ENCODE measurements at places on chromosomes 2 and 18.

DNA sequence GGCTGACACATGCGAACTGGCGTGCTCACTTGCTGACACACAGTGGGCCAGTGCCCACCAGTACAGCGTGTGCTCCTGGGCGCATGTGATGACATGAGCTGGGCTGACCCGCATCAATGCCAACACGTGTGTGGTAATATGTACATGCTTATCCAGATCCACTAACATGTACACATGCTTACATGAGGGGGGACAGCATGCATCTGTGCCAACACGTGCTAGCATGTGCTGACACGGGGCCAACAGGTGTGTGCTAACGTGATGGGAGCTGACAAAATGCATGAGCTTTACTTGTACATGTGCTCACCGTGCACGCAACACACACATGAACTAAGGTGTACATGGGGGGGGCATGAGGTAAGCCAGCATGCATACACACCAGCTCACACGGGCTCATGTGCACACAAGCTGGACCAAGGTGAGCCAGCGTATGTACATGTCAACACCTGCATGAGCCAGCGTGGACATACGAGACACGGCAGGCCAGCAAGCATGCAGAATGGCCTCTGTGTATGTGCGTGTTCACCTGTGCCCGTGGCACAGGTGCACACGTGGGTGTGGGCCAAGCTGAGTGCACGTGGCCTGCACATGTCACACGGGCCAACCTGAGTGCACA, 28.5 kb downstream of the GPC1 start:
- no peak for DNase-seq

- DNase-seq: no peak
Measured at GRCh38 chr2:210475706-210476105, 853 bp downstream of the LANCL1 start.

GRCh38 chr2:95274291-95275150, at the start of gene PROM2:
TSS of gene PROM2 (plus strand) at chr2:95274449. CDS start at chr2:95274586, 137 bp downstream.
- DNase-seq: no peak

GRCh38 chr18:78411539-78411938, 568.1 kb upstream of the SALL3 start:
- no peak for DNase-seq

- DNase-seq: peak; percentile 69
Measured at GRCh38 chr2:186575302-186575701, 14.6 kb upstream of the ITGAV start.

DNA sequence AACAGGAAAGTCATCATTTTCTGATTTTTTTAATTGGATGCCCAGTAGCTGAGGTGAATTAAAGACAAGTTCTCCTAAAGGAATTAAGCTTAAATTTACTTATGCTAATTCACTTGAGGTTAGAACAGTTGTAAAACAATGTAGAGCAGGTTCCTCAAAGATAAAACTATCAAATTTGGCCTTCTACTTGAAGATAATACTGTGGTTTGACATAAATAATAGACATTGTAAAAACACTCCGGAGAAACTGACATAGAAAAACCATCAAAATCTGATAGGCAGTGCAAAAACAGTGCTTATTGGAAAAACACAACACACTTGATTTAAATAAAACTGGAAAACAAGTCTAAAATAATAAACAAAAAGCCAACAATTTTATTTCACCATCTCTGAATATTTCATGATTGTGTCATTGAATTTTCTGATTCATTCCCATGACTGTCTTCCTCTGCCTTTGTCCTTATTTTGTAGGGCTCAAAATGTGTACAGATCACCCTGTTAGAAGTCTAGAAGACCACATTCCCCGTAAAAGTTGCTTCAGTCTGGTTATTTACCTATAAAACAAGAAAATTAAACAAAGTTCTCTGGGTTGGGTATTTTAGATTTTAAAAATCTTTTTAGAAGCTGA, 28.3 kb upstream of the SLC40A1 start:
- DNase-seq: no peak

- no peak for DNase-seq
Measured at GRCh38 chr2:8367833-8368232, 314.0 kb upstream of the ID2 start.

- no peak for DNase-seq
Measured at GRCh38 chr18:11064727-11065460, 84.5 kb downstream of the PIEZO2 start.

GRCh38 chr2:133098787-133099186, 428.8 kb upstream of the LYPD1 start:
- DNase-seq: no peak

- no peak for DNase-seq
Measured at GRCh38 chr18:61470031-61470674, 136.9 kb downstream of the CDH20 start.

DNA sequence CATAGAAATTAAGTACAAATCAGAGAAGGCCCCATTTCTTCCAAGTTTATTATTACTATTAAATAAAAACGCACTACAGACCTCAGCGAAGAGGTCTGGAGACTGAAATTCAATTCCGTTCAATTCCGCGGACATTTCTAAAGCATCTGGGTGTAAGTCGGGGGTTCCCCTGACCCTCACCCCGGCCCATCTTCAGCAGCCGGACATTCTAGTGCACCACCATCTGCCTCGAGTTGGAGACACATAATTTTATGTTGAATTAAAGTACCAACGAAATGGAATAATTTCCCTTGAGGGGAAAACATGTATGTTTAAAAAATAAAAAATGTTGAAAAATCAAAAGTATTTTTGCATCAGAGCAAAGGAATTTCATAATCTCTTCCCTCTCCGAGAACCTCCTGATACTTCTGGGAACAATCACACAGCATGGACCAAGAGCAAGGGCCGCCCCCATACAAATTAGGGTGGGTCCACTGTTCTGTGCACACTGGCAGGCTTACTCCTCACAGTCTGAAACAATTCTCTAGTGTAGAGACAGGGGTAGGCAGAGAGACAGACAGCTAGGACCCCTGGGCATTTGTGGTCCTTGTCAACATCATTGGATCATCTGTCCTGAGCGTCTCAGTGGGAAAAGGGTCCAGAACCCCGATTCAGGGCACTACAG, 29.3 kb downstream of the MBP start:
- DNase-seq: no peak

DNA sequence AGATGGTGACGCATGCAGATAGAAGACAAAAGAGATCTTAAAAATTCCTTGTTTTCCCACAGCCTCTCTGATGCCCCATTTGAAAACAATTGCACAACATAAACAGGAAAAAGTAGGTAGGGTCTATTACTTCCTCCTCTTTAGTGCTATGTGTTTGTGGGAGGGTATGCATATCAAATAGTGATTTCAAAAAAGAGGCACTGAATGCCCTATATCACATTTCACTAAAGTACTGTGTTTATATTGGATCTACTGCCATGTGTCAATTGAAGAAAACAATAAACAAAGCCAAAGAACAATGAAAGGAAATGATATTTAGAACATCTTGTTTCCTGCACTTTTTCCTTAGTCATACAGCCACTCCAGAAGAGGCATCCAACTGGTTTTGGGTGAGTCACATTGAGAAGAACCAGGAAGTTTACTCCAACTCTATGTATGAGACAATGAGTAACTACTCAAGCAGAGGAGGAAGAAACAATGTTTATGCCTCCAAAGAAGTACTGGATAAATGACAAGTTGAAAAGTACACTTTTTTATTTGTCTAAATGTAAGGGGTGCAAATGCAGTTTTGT, 583.6 kb downstream of the FBXO15 start:
- no peak for DNase-seq

DNA sequence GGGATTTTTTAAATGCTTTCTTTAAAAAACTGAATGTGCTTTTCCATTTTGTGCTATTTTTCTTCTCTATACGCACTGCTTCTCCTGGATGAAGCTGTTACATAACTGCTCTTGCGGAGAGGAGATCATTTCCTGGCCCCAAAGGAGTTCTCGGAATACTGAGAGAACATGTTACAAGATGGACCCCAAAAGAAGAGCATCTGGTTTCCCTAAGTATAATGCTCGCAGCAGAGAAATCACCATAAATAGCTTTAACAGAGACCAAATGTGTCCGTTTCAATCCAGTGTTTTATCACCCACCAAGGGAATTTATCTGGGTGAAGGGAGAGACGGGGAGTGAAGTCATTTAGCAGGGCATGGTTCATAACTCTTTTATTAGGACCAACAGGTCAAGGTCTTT, 80.1 kb downstream of the RBM43 start:
- DNase-seq: no peak

DNA sequence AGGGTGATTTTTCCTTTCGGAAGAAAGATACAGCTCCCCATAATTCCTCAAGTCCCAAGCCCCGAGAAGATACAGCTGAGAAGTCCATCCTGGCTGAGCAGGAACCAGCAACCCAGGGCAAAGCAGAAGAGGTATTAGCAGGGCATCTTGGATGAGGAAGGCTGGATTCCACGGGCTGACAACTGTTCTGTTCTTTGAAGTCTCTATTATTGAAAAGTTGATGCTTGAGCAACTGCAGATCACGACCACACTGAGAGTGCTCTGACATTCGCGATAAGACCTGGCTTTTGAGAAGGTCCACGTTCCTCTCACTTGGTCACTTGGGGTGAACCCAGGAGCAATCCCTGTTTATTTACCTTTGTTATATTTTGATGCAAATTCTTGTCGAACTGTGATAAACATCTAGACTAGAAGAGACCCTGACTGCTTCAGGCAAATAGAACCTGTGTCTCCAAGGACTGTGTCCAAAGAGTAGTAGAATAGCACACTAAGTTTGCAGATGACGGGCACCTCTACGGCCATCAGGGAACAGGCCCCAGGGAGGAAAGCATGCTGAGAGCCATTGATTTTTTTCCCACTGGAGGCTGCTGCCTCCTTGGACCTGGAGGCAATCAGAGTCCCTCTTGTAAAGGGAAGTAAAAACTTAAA, 133.1 kb downstream of the ARL4C start:
- no peak for DNase-seq

DNA sequence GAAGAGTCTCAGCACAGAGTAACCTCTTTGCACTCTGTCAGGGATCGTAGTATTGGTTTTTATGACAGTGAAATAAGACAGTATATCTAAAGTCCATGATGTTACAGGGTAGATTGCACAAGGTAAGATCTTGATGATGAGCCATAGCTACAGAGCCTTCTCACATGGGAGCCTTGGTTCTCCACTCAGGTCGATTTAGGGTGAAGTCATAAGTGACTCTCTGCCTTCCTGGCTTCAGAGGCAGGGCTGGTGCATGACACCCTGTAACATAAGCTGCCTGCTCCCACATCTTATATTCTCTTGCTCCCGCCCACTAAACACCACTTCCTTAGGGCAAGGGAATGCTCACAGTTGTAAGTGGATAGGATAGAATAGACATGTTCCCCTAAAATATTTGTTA, 13.3 kb downstream of the DAPL1 start:
- DNase-seq: no peak

DNA sequence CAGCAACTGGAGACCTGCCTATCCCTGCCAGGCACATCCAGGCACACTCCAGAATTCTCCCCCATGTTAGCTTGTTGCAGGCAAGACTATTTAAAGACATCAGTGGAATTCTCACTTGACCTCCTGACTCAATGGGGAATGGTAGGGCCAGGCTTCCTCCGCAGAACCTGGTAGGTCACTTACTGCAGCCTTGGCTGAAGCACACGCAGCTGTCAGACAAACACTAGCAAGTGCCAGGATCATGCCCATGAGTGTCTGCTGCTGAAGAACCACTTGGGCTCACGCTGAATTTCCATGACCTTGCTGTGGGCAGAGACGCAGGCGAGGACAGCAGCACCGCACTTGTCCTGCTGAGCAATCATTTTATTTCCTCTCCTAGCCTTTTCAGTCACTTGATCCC, 3.2 kb downstream of the LRRC30 start:
- no peak for DNase-seq

GRCh38 chr2:212264187-212264586, 274.4 kb downstream of the ERBB4 start:
- no peak for DNase-seq

GRCh38 chr2:138486363-138487198, 15.0 kb upstream of the SPOPL start:
- no peak for DNase-seq

DNA sequence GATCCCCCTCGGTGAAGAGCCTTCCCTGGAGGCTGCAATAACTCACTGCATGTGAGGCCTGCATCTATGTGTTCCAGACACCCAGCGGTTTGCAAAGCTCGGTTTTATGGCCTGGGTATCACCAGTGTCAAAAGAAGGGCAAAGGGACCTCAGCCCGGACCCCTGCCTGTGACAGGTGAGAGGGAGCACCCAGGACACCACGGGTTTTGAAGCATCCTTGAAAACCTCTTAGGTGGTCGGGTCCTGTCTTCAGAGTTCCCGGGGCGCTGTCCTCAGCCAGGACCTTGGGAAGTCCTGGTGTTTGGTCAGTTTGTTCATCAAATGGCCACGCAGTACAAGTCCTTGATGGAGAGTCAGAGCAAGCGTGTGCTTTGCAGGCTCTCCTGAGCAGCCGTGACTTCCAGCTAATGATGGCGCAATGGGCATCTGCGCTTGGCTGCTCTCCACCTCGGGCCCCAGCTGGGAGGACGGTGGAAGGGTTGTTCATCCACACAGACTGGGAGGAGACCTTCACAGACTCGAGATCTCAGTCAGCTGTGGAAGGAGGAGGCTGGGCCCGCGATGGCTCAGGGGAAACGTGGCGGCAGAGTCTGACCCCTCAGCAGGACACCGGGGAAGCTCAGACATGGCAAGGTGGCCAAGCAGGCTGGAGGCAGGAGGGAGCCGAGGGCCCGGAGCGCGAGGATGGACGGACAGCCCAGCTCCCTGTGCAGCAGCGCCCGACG, 113.1 kb upstream of the GPC1 start:
- DNase-seq: no peak

- no peak for DNase-seq
Measured at GRCh38 chr2:133942398-133942797, 311.5 kb upstream of the MGAT5 start.

GRCh38 chr2:143085125-143085784, 44.0 kb upstream of the ARHGAP15 start:
- no peak for DNase-seq

DNA sequence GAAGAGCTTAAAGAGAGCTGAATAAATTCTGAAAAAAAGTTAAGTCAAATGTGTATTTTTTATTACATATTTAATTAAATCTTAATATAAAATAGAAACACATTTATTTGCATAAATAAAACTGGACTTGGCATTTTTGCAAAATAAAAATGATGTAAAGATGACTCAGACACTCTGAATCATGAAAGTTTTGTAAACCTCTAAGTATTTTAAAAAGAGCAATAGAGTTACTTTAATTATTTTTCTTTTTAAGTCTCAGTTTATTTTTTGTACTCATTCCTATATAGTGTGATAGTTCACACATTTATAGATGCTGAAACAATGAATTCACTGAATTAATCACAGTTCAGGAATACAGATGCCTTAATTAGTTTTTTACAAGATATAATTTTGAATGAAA, 109.9 kb upstream of the DTNA start:
- no peak for DNase-seq

- no peak for DNase-seq
Measured at GRCh38 chr2:182181381-182181780, 195.7 kb downstream of the PPP1R1C start.

- no peak for DNase-seq
Measured at GRCh38 chr18:45839414-45840395, 14.2 kb downstream of the SIGLEC15 start.

GRCh38 chr2:125070726-125071505, 1045.8 kb downstream of the CNTNAP5 start:
- no peak for DNase-seq

All from SIG-M5 (cell line).